ENCODE measurements at places on chromosomes 11 and 22. TPM values are rescaled to one million over a fixed set of nuclear protein-coding genes. Genes with fewer than 3 reads are reported as not detected.

Gene RAB3IL1
- 3.0 TPM for total RNA-seq

Gene TNNT3
- not detected for total RNA-seq

Gene ADM2
- 4.8 TPM for total RNA-seq

Gene CD59
- total RNA-seq, result 408 TPM

Gene GLYAT
- not detected for total RNA-seq

Gene EMSY
- total RNA-seq, result 13.3 TPM
